NCI-H1092 treated with DMSO at 0.1 percent for 48 hours (cell line): ENCODE measurements at places on chromosomes 13 and 19.

- no peak for DNase-seq
These were observed 22.8 kb downstream of the COL4A2 start for GRCh38 chr13:110329798-110330461.

- no peak for DNase-seq
These were observed 154.9 kb upstream of the UQCRFS1 start for GRCh38 chr19:29367791-29368222.

- no peak for DNase-seq
These were observed 5.3 kb downstream of the SBNO2 start for GRCh38 chr19:1168572-1169410.

DNA sequence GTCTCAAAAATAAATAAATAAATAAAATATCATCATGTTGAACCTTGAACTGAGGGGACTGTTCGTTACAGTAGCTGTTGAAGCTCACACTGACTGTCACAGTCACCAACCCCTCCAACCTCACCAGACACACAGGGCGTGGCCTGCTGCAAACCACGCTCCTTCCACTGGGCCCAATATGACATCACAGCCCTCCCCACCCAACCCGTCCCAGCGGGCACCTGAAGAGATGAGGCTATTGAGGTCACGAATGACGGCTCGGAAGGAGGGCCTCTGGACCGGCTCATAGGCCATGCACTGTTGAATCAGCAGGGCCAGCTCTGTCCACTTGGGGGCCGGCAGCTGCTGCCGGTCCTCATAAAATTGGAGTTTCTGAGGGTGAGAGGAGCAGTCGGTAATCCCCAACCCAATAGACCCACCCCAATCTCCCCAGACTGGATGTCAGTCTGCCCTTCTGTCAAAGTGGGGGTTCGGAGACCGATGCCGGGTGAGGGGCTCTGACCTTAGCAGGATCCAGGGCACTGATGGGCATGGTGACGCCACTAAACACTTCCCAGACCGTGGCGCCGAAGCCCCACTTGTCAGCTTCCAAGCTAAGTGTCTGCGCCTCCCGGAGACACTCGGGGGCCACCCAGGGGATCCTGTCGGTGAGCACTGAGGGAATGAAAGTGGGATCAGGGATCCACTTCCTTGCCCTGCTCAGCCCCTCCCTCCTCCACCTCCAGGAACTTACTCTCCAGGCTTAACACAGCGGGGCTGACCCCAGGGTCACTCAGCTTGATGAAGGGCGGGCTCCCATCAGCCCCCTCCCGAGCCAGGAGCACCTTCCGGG, 13.2 kb downstream of the JAK3 start:
- no peak for DNase-seq

- DNase-seq = no peak
These were observed 629 bp downstream of the PEPD start for GRCh38 chr19:33520844-33521479.
